ENCODE measurements at places on chromosomes 4 and X.

- DNase-seq: peak; percentile 31
Observed at GRCh38 chr4:23747281-23747735, 142.5 kb downstream of the PPARGC1A start.

GRCh38 chr4:178056996-178057395 lies 614.8 kb upstream of the AGA start:
- DNase-seq: no peak

DNA sequence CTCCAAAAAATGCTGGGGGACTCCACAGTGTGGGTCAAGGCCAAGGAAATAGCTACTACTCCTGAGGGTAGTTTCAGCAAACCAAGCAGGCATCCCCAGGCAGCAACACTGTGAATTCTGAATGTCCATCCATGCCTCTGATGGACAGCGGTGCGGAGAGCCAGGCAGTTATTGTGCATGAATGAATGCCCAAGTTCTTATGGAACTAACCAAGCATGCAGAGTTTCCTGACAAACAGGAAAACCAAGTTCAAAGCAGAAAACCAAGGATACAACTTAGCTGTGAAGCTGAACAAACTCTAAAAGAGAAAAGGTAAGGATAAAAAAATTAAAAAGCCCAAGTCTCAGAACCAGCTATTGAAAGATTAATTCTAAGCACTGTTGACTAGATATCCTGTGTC lies 642.6 kb upstream of the HS3ST1 start:
- DNase-seq: no peak

DNA sequence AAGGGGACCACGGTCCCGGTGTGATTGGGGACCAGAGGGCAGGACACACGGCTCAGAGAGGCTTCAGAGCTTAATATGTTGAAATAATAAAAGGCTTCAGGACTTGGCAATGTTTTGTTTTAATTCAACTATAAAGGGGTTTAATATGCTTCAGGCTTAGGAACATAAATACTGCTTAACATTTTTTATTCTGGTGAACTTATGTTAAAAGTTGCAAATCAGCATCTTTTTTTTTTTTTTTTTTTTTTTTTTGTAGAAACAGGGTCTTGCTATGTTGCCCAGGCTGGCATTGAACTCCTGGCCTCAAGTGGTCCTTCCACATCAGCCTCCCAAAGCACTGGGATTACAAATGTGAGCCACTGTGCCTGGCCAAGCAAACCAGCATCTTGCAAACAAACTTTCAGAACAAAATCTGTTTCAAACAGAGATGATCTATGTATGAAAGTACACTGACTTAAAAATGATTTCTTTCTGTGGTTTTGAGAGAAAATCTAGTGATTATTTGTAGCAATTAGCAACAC lies 37.7 kb downstream of the RHOH start:
- no peak for DNase-seq

GRCh38 chrX:49947781-49948180 lies 25.4 kb downstream of the CLCN5 start:
- DNase-seq: no peak

DNA sequence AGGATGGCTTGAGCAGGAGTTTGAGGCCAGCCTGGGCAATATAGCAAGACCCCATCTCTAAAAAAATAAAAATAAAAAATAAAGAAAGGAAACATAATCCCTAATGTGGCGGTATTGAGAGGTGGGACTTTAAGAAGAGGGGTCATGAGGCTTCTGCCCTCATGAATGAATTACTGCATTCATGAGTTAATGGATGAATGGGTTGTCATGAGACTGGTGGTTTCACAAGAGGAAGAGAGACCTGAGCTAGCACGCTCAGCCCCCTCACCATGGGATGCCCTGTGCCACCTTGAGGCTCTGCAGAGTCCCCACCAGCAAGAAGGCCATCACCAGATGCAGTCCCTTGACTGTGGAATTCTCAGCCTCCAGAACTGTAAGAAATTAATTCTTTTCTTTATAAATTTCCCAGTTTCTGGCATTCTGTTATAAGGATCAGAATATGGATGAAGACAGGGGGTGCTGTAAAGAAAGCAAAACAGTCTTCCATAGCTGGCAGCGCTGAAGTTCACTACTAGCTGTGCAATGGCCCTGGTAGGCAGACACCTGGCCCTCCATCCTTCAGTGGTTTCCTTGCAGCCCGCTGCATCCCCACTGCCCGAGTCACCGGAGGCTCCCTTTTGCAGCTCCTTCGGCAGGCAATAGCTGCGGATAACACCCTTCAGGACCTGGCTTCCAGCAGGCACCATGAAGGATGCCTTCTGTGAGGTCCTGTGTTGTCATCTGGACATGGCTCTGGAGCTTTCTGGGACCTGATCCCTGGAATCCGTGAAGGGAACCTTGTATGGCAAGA lies 44.8 kb upstream of the NSG1 start:
- no peak for DNase-seq

DNA sequence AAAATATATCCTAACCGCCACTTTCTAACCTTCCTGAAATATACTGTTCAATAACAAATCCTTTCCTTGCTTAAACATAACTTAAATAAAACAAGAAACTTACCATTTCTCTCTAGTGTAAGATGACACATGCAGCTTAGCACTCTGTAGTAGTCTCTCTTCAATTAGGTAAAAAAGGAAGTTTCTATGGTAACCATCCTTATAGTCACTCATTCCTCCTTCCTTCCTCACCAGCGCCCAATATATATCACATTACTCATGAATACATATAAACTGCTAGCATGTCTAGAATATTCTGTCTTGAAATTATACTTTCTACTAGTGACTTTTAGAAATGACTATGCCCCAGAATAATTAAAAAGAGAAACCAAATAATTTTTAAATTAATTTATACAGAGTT lies 112.2 kb downstream of the SNCA start:
- DNase-seq: no peak

GRCh38 chr4:48360285-48361011 lies 19.1 kb downstream of the SLAIN2 start:
- no peak for DNase-seq

DNA sequence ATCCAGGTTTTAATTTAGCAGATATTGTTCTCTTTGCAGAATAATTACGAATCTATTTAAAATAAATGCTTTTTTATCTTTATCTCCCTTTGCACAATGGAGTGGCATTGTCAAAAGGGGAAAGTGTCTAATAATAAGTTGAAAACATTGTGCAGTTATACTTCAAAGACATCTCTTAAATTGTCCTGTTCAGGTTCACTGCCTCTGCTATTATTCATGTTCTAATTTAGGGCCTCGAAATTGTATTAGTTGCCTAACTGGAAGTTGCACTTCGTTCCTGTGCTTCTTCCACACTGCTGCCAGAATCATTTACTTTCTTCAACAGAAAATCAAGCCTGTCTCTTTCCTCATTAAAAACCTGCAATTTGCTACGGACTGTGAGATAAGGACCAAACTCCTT lies 150.5 kb upstream of the SPRY1 start:
- DNase-seq: no peak

- no peak for DNase-seq
Observed at GRCh38 chr4:57926311-57926710, 816.1 kb upstream of the IGFBP7 start.

GRCh38 chr4:100926039-100926717 lies 408.4 kb upstream of the EMCN start:
- DNase-seq: no peak

DNA sequence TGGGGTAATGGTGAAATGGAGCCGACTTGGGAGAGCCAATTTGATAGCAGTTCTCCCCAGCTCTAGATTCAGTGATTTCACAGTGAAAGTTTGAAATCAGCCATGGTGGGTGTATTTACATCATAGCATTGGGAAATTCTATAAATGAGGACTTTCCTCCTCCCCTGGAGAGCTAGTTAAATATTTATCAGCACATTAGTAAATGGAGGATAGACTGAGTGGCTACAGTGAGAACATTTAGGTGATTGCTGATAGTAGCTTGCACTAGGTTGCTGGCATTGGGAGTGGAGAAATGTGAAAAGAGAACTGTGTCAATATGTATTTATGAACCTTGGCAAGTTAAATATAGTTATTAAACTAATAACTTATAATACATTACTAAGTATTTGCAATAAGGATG lies 347.3 kb downstream of the CCSER1 start:
- DNase-seq: no peak

DNA sequence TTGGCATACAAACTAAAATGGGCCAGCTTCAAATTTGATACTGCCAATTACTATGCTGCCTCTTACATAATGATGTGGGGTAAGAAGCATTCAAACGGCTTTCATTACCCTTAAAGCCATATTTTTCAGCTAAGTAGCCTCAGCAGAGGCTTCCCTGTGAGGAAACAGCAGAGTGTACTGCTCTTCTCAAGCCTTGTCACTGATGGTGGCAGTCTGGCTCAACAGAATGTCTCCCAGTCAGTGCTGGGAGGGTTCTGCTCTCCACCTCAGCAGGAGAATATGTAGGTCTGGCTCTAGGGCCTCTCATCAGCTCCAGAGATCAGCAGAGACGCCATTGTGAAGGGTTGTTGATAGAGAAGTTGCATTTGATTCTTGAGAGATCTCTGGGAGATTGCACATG lies 44.6 kb upstream of the MBNL3 start:
- DNase-seq: no peak

DNA sequence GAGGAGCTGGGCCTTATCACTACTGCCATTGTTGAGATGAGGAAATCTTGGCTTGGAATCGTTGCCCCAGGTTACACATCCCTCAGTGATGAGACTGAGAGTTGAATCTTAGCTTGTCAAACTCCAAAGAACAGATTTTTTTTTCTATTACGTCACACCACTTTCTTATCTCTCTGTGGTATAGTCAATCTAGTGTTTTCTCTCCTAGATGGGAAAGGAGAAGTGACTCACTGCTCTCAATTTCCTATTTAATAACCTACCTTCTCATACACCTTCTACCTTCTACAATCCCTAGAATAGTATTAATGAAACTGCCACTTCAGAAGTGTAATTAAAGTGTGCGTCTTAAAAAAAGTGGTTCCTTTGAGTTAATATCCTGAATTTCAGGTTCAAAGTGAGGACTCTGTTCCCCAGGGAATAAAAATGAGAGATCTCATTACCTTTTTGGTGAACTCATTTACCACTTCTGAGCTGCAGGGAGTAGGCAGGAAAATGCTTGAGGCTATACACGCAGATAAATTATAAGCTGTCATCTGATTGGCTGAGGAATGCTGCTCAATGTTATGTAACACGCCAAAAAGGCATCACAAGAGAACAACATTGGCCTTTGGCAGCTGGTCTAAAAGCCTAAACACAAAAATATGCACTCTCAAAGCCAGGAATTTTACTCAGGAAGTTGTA lies 59.3 kb downstream of the MAD2L1 start:
- peak; percentile 82 for DNase-seq
